ENCODE measurements at places on chromosomes 6 and 20.

DNA sequence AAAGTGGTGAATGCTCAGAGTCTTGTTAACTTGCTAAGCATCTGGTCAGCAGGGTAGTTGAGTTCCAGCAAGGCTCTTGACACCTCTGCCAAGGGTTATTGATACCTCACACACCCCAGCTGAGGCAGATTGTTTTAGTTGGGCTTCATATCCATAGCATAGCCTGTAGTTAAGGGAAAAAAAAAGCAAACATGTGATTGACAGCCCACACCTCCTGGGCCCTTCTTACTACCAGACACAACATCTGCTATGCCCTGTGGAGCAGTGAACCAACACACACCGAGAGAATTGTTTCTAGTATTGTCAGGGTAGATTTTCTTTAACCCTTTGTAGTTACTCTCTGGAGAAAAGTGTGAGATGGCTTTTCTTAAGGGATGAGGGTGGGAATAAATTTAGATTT, 697.0 kb upstream of the POU3F2 start:
- DNase-seq = no peak

- no peak for DNase-seq
These were observed 758.3 kb downstream of the HDGFL1 start for GRCh38 chr6:23327621-23328020.

- DNase-seq = no peak
These were observed 159.3 kb downstream of the NFATC2 start for GRCh38 chr20:51382986-51383821.

DNA sequence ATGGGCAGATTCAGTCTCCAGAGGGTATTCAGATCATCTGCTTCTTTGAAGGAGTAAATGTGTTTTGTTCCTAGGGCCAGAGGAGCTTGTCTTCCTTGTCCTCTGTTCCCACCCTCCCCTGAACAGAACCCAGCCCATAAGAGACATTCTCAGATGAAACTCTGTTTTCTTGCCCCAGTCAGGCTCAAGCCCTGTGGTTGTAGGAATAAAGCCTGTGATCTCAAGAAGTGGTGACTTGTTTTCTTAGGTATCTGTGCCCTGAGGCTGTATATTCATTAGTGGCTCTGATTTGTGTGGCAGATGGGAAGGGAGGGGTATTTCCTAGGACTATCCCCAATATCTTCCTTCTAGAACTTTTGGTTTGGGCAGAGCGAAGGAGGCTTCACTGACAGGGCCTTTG, 27.9 kb downstream of the GSS start:
- no peak for DNase-seq

DNA sequence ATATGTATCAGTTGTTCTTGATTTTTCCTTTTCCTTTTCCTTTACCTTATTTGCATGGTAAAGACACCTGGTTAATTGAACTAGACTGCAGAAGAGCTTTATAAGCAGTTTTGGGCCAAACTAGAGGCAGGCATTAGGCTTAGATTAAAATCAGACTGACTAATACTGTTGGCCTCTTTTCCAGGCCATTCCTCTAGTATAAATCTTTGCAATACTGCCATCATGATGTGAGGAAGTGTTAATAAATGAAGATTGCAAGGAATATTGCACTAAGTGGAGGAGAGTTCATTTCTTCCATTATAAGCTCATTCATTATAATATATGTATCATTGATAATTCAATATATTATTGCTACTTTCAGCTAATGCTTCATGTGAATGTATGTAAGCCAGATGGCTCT, 163.8 kb downstream of the MMUT start:
- no peak for DNase-seq

- no peak for DNase-seq
These were observed 158.7 kb upstream of the RSPO3 start for GRCh38 chr6:126959765-126960164.

- peak; percentile 50 for DNase-seq
These were observed 920 bp upstream of the RNF5 start for GRCh38 chr6:32177183-32177787.

- DNase-seq = peak; percentile 16
These were observed 268.8 kb downstream of the TMEM242 start for GRCh38 chr6:157054531-157054979.

- no peak for DNase-seq
These were observed 14.6 kb upstream of the TP53TG5 start for GRCh38 chr20:45392733-45393132.

GRCh38 chr20:60447703-60448102, 489.5 kb downstream of the CDH26 start:
- no peak for DNase-seq

GRCh38 chr6:39037707-39038106, 10.9 kb upstream of the GLP1R start:
- no peak for DNase-seq

- DNase-seq = no peak
These were observed 5.7 kb downstream of the RSPO3 start for GRCh38 chr6:127124172-127124571.

- DNase-seq = no peak
These were observed 54.9 kb upstream of the PLEKHG1 start for GRCh38 chr6:150544793-150545192.

- DNase-seq = no peak
These were observed 105.9 kb downstream of the SLC35F1 start for GRCh38 chr6:118012944-118013343.

GRCh38 chr6:134680433-134680832, 269.5 kb downstream of the ALDH8A1 start:
- no peak for DNase-seq

GRCh38 chr6:37554480-37554819, 54.8 kb upstream of the CCDC167 start:
- DNase-seq = no peak

- no peak for DNase-seq
These were observed 40.1 kb upstream of the SLC23A2 start for GRCh38 chr20:5041433-5041832.

GRCh38 chr20:46618316-46619100, 32.8 kb downstream of the SLC13A3 start:
- DNase-seq = no peak
